Jurkat, Clone E6-1 (cell line): ENCODE measurements at places on chromosomes 7 and 10.

- DNase-seq: peak; percentile 75
These were observed 178.3 kb downstream of the CDCA7L start for GRCh38 chr7:21767300-21767900.

GRCh38 chr10:132671228-132672154, 114.5 kb downstream of the NKX6-2 start:
- DNase-seq: no peak

DNA sequence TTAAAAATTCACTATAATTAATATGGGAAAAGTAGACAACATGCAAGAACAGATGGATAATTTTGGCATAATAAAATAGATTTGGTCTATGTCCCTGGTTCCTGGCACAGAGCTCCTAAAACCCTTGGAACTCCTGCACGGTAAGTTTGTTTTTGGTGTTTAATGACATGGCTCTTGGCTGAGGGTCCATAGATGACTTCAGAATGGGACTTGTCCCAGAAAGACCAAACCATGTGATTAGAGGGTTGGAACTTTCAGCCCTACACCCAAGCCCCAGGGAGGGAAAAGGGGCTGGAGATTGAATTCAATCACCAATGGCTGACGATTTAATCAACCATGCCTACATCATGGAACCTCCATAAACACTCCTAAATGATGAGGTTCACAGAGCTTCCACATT, 12.6 kb upstream of the GSDME start:
- DNase-seq: no peak

DNA sequence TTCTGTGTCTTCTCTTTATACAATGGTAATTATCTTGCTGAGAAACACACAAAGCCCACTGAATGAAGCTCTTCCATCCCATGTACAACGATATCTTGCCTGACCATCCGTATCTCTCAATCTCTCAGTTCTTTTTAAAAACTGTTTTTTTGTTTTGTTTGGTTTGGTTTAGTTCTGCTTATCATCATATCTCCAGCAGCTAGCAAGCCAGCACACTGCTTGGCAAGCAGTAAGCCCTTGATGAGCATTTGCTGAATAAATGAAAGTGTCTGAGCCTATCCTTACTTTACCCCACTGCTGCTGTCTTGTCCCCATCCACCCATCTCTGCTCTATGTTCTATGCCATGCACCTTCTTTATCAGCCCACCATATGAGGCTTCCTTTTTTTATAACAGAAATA, 34.2 kb downstream of the ITGB1 start:
- no peak for DNase-seq

- no peak for DNase-seq
These were observed 423 bp downstream of the LSM5 start for GRCh38 chr7:32489788-32490126.

- DNase-seq: no peak
These were observed 43.6 kb downstream of the FBXW4 start for GRCh38 chr10:101651336-101651735.

GRCh38 chr7:24427048-24427447, 143.1 kb downstream of the NPY start:
- DNase-seq: no peak

DNA sequence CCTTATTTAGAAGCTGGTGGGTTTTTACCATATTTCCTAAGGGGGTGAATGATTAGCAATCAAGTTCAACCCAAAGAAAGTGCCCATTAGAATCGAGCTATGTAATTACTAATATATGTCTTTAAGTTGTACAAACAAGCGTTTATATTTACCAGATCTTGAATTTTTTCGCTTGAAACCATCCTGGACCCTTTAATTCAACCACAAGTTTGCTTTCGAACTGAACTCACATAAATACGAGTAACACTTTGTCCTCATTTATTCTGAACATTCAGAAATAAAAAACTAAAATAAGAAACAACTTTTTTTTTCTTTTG, 1.5 kb downstream of the SRI start:
- no peak for DNase-seq

DNA sequence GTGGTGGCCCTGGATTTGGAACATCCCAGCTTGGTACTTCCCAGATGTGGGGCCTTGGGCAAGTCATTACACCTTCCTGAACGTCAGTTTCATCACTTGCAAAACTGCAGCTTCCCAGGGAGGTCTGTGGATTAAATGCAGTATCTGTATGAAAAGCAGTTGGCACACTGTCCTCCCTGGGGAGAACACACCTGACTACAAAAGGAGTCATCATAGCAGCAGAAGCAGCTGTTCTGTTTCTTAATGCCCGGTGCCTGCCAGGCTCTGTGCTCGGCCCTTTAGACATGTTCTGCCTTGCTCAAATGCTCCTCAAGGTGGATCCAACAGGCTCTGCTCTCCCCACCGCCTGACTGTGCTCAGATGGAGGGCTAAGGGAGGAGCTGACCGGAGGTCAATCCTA, 31.0 kb downstream of the CDCA7L start:
- no peak for DNase-seq

GRCh38 chr7:50331564-50332208, 27.2 kb downstream of the IKZF1 start:
- peak; percentile 90 for DNase-seq

- no peak for DNase-seq
These were observed 5.5 kb downstream of the SKIDA1 start for GRCh38 chr10:21519941-21520436.

GRCh38 chr10:6953271-6953801, 373.3 kb upstream of the PRKCQ start:
- no peak for DNase-seq

DNA sequence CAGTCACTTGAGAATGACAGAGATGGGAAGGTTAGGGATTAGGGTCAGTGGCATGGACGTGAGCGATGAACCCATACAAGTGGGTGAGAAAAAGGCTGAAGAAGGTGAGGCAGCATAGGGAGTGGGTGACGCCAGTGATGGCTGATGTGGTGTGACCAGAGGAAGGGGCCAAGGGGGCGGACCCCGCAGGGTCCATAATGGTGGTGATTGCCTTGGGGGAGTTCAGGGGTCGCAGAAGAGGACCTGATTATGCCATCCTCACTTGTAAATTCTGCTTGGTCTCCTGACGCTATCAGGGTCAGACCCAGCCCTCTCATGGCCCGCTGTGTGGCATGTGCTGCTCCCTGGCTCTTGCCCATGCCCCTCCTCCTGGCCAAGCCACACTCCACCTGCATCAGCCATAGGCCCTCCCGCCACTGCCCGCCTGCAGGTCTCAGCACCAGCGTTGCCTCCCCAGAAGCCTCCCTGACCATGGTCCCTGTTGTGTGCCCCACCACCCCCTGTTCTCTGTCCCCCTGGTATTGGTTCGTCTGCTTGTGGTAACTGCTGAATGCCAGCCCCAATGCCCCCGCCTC, 235.7 kb downstream of the EBF3 start:
- DNase-seq: no peak

- DNase-seq: no peak
These were observed 64.9 kb downstream of the CREM start for GRCh38 chr10:35191523-35191922.

- no peak for DNase-seq
These were observed 1002.0 kb downstream of the LRMDA start for GRCh38 chr10:76433161-76434005.
